ENCODE measurements at places on chromosomes 1 and 21.

DNA sequence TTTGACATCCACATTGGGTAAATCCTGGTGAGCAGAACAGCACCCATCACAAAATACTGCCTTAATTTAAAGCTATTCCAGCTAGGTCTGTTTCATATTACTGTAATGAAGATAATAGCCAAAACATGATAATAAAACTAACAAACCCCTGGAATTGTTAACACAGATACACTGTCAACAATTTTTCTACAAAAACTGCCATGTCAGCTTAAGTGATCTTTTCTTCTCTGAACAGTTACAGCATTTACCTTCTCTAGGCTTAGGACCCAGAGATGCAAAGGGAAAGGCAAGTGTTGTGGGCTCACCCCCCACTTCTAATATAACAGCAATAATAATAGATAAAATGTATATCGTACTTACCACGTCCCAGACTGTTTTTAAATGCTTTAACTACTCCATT, 92.1 kb downstream of the SMYD3 start:
- DNase-seq, result no peak

- no peak for DNase-seq
Observed at GRCh38 chr1:11237356-11237755, 25.0 kb downstream of the MTOR start.

- no peak for DNase-seq
Observed at GRCh38 chr1:207750631-207751305, 1.1 kb upstream of the CD46 start.

GRCh38 chr1:66013371-66013770, 220.7 kb downstream of the PDE4B start:
- no peak for DNase-seq

GRCh38 chr1:41383094-41383852, 22.0 kb downstream of the FOXO6 start:
- DNase-seq, result no peak

DNA sequence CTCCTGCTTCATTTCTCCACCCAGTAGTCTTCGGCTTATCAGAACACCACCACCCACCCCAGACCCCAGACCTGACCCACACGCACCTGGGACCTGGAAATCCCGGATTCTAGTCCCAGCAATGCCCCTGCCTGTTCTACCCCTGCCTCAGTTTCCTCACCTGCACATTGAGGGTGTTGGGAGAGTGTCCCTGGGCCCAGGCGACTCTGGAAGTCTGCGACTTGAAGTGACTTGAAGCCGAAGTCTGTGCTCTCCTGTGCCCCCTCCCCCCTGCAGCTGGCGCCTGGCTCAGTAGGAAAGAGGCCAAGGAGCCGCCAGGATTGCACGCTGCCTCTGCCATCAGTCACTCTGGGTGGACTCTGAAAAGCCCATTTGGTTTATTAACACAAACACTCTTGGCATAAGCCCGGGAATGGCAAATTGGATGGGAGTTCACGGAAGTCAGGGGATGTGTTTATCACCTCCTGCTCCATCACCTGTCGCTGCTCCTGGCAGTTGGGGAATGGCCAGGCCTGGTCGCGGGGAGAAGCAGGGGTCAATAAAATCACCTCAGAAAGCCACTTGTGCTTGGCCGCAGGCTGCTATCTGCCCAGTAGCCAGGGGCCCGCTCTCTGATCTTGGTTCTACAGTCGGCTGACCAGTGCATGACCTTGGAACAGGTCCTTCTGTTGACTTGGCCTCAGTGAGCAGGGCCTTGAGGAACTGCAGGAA, 132.7 kb downstream of the ACTL8 start:
- DNase-seq, result no peak

DNA sequence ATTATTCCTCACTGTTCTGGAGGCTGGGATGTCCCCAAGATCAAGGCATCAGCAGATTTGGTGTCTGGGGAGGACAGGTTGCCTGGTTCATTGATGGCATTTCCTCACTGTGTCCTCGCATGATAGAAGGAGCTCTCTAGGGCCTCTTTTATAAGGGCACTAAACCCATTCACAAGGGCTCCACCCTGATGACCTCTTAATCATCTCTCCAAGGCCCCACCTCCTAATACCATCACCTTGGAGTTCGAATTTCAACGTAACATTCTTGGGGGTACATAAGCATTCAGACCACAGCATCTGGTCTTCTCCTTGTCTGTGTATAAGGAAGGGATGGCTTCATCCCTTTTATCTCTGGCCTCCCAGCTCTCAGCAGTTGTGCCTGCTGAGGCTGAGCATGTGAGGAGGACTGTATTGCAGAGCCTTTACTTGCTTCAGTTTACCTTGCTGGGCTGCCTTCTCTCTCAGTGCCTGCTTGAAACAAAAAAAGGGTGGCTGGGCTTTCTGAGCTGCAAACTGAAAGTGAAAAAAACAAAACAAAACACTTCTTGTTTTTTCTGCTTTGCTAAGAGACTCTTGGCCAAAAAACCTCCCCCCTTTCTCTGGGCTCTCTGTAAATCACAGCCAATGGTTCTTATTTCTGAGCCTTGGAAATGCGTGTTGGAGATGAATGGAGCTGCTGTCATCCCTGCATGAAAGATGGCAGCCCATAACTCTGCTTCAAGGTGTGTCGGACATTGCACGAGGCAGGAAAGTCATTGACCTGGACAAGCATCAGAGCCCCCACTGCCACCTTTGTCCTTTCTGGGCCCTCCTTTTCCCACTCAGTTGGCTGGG, 75.8 kb downstream of the RHOU start:
- DNase-seq, result no peak

GRCh38 chr1:119388450-119388849, 19.9 kb downstream of the HAO2 start:
- no peak for DNase-seq

All from head of caudate nucleus (tissue), 42 donors.